ENCODE measurements at places on chromosomes 7 and 10.

DNA sequence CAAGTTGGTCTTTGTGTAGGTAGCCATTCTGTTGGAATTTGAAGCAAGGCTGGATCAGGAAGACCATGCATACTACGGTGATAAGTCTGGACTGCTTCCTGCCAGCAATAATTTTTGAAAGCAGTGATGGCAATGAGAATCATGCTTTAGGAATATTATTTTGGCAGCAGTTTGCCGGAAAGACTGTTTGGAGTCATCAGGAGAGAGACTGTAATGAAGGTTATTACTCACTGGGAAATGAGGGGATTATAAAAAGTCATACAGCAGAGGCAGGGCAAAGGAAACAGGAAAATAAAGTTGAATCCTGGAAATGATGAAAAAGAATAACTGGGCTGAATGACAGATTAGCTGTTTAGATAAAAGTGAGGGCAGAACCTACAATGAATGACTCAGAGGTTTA is 1136.8 kb upstream of the AUTS2 start:
- DNase-seq = no peak

GRCh38 chr7:4830176-4830575 is 31.7 kb downstream of the PAPOLB start:
- DNase-seq = peak; percentile 12

GRCh38 chr7:1242256-1242605 is 9.6 kb downstream of the UNCX start:
- no peak for DNase-seq

GRCh38 chr7:98056580-98056979 is 50.1 kb upstream of the LMTK2 start:
- DNase-seq = no peak

DNA sequence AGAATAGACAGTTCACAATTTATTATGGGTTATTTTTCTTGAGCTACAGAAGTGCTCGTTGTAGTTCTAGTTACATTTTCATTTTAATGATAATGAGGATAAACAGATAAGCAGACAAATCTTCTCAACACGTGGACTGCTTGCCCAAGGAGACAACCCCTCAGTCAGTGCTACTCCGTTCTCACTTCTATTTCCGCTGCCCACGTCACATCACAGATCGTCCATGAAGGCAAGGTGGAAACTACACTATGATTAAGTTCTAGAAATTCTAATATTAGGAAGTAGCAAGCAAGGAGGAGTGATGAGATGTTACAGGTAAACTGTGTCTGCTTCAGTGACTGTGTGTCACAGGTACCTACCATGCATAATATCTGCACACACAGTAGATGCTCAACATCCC is 210.5 kb downstream of the CHCHD3 start:
- no peak for DNase-seq

DNA sequence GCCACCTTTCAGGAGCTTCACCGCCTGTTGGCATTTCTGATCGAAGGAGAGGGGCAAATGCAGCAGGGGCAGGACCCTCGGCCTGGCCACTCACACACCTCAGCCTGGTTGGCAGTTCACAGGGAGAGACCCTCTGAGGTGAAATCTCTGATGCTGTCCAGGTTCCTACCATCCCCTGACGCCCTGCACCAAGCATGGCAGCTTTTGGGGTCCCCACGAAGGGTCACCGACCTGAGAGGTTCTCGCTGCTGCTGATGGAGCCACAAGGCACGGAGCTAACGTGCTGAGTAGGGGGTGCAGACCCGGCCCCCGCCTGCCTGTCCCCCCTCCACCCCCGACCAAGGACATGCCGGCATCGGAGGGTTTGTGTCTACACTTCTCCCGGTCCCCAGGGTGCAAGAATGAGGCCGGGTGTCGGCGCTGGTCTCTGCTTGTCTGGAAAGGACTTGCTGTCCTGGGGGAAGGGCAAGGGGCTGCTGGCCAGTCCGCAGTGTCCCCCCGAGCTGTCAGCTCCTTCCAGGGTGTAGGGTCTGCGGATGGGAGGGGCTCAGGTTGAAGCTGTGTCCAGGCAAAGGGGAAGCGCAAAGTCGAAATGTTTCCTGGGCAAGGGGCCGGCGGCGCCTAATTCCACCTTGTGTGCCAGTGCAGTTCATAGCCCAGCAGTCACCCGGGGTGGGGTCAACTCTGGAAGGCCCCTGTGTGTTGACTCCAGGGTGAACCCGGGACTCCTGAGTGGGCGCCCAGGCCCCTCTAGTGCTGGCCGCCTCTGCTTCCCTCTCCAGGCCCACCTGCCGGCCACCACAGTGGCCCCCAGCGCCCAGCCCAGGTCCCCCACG is 132.6 kb downstream of the DNAJB6 start:
- no peak for DNase-seq

DNA sequence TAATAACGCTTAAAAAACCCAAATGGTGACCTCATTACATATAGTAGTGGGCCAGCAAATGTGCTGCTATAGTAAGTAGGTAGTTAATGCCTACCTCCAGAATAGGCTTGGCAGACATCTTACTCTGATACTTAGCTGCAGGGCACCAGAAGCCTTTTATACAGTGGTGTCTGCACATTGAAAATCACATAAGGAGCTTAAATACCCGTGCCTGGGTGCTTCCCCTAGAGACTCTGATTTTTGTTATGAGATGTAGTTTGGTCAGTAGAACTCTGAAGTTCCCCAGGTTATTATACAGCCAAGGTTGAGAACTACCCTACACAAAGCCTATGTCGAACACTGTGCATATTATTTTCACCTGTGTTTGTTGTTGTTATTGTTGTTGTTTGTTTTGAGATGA is 47.2 kb downstream of the ANKIB1 start:
- DNase-seq = no peak

DNA sequence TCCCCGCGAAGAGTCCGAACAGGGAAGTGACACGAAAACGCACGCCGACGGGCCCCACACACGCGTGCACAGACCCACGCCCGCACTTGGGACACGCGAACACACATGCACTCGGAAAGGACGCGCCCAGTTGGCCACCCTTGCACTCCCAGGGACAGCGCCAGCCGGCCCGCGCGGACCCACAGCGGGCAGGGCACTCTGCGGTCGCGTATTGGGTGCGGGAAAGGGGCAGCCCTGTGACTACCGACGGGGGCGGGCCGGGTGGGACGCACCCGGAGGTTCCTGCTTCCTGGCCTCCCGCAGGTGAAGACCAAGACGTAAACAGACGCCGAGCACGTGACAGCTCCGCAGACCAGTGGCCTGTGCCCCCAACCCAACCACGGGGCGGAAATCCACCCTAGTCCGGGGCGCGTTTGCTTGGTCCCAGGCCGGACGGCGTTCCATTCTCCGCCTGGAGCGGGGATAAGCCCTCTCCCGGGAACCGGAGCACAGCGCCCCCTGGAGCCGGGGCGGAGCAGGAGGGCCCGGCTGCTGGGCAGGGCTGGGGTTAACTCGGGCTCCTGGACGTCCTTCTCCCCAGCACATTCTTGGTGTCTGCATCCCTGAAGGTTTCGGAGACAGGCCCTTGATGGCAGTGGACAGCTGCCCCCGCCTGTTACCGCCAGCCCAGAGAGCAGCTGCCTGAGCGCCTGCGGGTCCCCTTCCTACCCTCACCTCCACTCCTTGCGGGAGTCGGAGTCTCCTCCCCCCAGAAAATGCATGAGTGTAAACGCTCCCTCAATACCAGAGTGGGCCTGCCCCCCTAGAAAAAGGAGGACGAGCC is 2.0 kb upstream of the LZTS2 start:
- DNase-seq = peak; percentile 49

DNA sequence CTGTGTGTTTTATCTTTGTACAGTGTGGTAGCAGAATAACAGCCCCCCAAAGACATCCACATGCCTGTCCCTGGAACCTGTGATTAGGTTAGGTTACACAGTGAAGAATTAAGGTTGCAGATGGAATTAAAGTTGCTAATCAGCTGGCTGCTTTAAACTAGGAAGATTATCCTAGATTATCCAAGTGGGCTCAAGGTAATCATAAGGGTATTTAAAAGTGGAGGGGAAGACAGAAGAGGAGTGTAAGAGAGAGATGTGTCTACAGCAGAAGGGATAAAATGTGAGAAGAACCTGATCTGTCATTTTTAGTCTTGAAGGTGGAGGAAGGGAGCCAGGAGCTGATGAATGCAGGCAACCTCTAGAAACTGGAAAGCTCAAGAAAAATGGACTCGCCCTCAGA is 117.6 kb downstream of the ARHGAP22 start:
- DNase-seq = no peak

DNA sequence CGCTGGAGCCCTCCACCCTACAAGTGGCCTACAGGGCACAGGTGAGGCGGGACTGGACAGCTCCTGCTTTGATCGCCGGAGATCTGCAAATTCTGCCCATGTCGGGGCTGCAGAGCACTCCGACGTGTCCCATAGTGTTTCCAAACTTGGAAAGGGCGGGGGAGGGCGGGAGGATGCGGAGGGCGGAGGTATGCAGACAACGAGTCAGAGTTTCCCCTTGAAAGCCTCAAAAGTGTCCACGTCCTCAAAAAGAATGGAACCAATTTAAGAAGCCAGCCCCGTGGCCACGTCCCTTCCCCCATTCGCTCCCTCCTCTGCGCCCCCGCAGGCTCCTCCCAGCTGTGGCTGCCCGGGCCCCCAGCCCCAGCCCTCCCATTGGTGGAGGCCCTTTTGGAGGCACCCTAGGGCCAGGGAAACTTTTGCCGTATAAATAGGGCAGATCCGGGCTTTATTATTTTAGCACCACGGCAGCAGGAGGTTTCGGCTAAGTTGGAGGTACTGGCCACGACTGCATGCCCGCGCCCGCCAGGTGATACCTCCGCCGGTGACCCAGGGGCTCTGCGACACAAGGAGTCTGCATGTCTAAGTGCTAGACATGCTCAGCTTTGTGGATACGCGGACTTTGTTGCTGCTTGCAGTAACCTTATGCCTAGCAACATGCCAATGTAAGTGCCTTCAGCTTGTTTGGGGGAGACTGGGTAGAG is at the start of gene COL1A2:
Gene COL1A2, plus strand, starts transcription at position 459 of the 704 bp plus-strand sequence. Its CDS starts 137 bp downstream, at position 596.
- DNase-seq = no peak

DNA sequence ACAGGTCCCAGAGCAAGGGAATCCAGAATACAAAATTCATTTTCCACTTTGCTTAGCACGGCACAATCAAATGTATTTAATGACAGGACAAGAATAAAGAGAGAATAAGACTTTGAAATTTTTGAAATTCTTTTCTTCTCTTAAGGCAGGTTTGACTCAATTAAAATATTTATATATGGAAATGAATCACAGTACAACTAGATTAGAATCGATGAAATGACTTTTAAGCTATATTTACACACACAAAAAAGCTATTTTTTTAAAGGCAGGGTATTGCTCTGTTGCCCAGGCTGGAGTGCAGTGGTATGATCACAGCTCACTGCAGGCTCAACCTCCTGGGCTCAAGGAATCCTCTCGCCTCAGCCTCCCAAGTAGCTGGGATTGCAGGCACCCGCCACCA is 265.4 kb upstream of the SLC26A5 start:
- DNase-seq = no peak

- no peak for DNase-seq
Observed at GRCh38 chr10:28587970-28588290, 55.0 kb downstream of the WAC start.

DNA sequence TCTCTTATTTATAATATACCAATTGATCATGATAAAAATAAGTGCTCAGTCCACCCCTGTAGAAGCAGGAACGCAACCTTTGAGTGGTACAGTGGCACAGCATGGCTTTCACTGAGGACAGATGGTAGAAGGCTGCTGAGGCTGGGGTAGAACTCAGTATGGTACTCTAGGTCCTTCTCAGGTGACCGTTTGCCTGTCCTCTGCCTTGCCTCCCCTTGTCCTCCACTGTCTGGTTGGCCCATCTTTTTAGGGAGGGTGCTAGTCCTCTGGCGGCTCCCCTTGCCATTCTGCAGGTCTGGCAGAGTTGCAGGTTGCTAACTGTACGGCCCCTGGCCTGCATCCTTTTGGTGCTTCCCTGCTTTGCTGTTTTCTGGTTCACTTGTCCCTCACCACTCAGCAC is 27.3 kb downstream of the SLC18A2 start:
- DNase-seq = no peak

GRCh38 chr7:44235066-44235465 is 34.3 kb downstream of the YKT6 start:
- no peak for DNase-seq

DNA sequence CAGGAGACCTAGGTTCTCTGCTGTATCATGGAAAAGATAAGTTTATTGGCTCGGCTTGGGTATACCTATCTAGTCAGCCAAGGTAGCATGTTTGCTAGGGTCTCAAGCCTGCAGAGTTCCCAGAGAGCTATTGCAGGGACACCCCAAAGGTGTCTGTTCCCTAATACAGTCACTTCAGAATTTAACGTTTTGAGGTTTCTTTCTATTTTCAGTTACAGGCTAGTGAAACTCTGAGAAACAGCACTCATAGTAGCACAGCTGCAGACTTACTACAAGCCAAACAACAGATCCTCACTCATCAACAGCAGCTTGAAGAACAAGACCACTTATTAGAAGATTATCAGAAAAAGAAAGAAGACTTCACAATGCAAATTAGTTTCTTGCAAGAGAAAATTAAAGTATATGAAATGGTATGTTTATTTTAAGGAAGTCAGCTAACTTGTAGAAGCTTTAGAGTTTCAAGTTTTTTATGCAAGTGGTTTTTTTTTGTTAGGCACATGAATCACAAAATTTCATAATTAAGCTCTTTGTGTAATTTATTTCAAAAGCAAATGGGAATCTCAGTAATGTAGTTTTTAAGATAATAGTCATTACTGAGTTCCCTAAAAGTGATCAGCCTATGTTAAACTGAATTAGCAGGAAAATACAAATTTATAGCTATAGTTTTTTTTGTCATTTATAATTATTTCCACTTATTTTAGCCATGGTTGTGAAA is 54.9 kb downstream of the AKAP9 start:
- no peak for DNase-seq

- DNase-seq = no peak
Observed at GRCh38 chr7:122886357-122887081, at the start of gene CADPS2. CADPS2 (minus strand) TSS chr7:122886460; CDS start chr7:122886337, 123 bp downstream.

GRCh38 chr10:48811461-48811860 is 126.8 kb downstream of the WDFY4 start:
- DNase-seq = no peak

GRCh38 chr7:130346177-130346905 is 1.7 kb downstream of the CPA5 start:
- no peak for DNase-seq

- DNase-seq = no peak
Observed at GRCh38 chr10:124384172-124384571, 34.6 kb downstream of the OAT start.

DNA sequence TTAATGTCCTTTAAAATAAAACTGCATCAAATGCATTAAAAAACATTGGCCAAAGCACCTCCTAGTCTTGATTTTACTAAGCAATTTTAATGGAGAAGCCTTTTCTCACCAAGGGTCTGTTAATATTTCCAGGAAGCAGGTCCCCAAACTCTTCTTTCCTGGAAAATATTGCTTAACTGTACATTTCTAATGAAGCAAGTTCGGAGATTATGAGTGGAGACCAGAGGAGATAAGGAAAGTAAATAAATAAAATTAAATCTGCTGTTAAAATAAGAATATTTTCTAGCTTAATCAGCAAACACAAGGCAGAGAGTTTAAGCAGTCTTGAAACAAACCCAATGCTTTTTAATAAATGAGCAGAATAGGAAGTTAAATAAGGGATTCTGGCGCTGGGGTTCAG is 322.4 kb downstream of the PTEN start:
- DNase-seq = no peak

- no peak for DNase-seq
Observed at GRCh38 chr10:9427209-9427608, 1372.7 kb downstream of the GATA3 start.
